EL (cell line): ENCODE measurements at places on chromosomes 4 and X.

DNA sequence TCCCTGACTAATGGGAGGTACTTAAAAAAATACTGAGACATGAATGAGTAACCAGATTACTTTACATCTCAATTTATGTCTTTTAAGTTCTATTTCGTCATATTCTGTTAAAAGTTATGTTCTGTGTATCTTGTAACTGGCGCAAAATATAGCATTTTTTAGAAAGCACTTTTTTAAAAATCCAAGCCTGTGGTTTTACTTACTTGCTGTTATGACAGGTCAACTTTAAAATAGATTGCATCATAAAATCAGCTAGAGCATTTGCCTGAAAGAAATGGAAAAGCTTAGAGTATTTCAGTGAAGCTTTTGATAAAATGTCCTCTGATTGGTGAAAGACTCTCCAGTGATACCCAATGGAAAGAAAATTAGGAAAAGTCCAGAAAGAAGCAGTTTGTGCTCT is 1892.3 kb upstream of the TENM3 start:
- no peak for DNase-seq

- no peak for DNase-seq
Observed at GRCh38 chr4:613126-613525, 12.2 kb upstream of the PDE6B start.

- no peak for DNase-seq
Observed at GRCh38 chr4:3134201-3134600, 59.7 kb downstream of the HTT start.

DNA sequence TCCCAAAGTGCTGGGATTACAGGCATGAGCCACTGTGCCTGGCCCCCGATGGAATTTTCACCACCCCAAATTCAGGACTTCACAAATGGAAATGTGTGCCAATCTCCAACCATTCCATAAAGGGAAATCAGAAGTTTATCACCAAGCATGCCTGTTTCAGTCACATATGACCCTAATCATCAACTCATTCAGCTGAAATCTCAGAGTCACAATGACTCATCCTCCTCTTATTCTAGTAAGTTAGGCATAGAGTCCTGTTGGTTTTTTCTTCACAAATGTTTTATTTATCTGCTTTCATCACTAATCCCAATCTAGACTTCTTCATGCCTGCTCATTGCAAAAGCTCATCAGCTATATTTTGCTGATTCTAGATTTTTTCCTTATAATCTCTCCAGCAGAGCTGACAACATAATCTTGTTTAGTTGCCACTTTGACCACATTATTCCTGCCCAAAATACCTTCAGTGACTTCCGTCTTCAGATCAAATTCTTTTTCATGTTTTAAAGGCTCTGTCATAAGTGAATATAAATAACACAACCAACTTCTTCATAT is 83.3 kb downstream of the SLC7A11 start:
- DNase-seq, result peak; percentile 81

DNA sequence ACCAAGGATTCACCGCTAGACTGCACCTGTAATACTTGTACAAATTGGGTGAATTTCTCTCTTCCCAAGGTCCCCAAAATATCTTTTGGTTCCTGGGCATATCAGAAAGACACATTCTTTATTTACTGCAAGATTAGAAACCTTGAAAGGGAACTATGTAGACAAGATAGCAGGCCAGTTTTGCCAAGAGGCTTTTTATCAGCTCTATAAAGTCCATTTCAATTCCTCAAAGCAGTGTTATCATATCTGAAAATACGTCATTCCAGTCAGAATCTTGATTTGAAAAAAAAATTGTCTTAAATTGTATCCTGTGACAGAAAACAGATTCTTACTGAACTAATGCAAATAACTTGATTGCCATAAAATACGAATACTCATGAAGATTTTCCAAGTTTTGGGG is 37.0 kb upstream of the NSG1 start:
- no peak for DNase-seq

DNA sequence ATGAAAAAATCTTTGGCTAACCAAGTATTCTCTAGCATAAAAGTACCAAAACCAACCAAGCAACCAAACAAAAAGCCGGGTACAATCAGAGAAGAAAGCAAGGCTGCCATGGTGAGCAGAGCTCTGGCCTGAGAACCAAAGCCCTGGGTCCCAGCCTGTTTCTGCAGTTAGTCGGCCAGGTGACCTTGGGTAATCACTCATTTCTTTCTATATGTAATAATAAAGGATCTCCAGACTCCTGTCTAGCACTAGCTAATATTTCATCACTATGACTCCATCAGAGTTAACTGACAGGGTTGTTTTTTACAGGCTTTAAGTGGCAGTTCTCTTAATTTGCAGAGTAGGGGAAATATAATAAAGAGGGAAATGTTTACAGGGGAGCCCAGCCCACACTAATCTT is 34.0 kb upstream of the RASGEF1B start:
- DNase-seq, result no peak

GRCh38 chr4:189765736-189766135 is 174.9 kb upstream of the FRG1 start:
- DNase-seq, result no peak

DNA sequence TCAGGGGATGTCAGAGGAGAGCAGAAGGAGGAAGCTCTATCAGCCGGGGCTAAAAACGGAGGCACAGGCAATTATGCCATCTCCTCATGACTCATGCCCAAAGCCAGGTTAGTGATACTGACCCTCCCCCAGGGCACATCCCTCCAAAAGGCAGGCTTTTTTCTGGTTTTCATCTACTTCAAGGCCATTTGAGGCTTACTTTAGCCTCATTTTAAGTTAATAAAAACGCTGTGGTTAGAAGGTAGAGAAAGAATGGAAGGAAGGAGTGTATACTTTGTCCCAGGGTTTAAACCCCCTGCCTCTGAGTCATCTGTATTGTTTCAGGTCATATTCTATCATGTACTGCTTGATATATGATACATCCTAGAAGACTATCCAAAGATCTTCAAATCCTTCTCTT is 89.7 kb upstream of the NDP start:
- peak; percentile 24 for DNase-seq

DNA sequence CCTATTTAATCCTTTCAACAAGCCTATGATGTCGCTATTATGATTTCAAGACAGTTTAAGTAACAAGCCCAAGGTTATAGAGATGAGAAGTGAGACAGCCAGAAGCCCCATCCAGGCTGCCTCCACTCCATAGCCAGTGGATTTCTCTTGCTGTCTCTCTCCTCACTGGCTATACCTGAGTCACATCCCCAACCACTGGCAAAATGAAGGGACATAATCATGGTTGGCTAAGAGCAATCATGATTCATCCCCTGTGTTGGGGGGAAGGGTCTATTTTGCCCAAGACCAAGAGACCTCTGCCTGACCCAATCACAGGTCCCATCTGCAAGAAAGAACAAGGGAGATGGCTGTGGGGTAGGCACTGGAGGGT is 334.9 kb upstream of the GATB start:
- DNase-seq, result no peak

- peak; percentile 41 for DNase-seq
Observed at GRCh38 chrX:103774070-103774642, 2.5 kb upstream of the PLP1 start.

GRCh38 chr4:165088366-165088765 is 24.3 kb downstream of the TMEM192 start:
- DNase-seq, result no peak

- DNase-seq, result no peak
Observed at GRCh38 chrX:50372966-50373365, 97.7 kb downstream of the DGKK start.

- DNase-seq, result no peak
Observed at GRCh38 chrX:30488092-30488491, 89.5 kb downstream of the TASL start.

- no peak for DNase-seq
Observed at GRCh38 chr4:113908829-113909228, 70.6 kb downstream of the ARSJ start.

DNA sequence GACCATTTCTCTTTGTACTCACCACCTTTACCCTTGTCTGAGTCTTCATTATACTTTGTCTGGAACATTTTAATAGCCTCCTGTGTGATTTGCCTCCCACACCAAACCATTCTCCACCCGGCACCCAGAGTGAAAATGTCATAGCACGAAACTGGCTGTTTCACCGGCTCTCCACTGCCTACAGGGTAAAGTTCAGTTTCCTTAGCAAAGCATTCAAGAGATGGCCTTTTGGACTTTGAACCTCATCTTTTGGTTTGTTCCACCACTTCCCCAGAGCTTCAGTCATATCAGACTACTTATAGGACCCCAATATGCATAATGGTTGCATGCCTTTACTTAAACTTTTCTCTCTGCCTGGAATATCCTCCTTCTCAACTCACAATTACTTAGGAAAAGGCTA is 38.3 kb downstream of the RAP2C start:
- DNase-seq, result no peak

DNA sequence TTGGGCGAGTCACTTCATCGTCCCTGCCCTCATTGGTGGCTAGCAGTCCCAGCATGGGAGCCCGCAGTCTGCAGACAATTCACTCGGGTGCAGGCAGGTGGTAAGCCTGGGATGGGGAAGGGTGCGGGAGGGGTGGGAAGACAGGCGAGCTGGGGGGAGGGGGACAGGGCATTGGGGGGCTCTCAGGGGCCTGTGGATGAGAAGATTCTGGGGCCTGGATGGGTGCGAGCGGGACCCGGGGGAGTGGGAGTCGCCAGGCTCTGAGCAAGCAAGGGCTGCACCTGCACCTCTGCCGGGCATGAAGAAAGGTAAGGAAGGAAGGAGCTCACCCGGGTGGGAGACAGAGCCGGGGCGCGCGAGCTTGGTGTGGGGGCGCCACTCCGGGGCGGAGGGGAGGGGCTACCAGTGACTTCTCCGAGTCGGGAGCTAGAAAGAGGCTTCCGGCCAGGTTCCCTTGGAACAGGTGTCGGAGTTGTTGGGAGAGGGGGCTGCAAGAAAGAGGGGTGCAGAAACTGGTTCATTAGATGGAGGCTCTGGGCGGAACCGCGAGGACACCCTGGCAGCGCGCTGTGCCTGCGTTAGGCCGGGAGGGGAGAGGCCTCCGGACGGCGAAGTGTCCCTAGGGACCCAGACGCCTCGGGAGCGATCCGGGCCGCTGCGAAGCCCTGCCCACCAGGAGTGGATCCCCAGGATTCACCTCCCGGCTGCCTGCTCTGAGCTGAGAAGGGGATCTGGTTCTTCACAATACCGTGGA is 103.4 kb upstream of the PDLIM3 start:
- DNase-seq, result peak; percentile 2

DNA sequence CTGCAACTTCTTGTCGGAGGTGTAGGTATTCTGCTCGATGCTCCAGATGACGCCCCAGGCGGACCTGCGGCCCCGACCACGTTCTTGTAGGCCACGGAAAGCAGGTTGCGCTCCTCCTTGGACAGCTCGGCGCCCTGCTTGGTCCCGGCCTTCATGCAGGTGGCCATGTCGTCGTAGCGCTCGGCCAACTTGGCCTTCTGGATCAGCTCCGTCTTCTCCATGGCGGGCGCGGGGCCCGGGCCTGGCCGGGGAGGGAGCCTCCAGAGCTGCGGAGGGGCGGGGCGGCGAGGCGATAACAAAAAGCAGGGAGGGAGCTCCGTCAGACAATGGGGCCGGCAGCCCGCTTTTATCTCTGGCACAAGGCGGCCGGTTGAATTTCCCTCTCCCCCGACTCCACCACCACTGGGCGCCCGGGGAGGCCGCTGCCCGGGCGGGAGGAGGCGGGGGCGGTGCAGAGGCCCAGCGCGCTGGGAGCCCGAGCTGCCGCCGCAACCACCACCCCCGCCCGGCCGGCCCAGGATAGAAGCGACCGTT is 28.3 kb upstream of the DRP2 start:
- DNase-seq, result no peak

DNA sequence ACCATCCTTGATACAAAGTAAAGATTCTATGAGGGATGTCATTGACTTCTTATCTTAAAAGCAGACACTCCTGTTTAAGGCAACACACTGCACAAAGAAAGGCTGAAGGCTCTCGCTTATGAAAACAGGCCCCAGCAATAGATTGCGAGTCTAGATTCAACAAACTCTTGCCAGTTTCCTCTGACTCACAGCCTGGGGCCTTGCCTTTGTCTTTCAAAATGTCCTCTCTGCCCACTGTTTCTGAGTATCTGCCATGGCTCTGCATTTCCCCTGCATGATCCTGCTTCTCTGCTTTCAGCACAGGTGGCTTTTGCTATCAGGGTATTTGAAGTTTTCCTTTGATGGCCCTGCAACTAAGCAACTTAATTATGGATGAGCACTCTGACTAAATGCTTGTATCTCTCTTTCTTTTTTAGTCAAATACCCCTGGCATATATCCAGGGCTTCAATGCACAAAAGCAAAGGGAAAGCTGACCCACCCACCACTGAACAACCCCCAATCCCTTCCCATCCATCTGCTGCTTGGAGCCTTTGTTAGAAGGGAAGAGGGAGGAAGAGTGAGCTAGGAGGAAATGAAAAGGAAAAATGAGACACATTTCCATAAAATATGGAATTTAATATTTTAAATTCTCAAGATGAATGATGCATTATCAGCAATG is 32.2 kb downstream of the NDP start:
- peak; percentile 5 for DNase-seq

DNA sequence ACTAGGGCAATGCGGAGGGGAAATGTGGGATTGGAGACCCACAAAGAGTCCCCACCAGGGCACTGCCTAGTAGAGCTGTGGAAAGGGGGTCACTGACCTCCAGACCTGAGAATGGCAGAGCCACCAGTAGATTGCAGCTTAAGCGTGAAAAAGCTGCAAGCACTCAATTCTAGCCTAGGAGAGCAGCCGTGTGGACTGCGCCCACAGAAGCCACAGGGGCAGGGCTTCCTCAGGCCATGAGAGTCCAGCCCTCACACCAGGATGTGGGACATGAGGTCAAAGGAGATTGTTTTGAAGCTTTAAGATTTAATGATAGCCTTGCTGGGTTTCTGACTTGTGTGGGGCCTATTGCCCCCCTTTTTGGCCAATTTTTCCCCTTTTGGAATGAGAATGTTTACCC is 379.0 kb downstream of the INPP4B start:
- DNase-seq, result no peak

DNA sequence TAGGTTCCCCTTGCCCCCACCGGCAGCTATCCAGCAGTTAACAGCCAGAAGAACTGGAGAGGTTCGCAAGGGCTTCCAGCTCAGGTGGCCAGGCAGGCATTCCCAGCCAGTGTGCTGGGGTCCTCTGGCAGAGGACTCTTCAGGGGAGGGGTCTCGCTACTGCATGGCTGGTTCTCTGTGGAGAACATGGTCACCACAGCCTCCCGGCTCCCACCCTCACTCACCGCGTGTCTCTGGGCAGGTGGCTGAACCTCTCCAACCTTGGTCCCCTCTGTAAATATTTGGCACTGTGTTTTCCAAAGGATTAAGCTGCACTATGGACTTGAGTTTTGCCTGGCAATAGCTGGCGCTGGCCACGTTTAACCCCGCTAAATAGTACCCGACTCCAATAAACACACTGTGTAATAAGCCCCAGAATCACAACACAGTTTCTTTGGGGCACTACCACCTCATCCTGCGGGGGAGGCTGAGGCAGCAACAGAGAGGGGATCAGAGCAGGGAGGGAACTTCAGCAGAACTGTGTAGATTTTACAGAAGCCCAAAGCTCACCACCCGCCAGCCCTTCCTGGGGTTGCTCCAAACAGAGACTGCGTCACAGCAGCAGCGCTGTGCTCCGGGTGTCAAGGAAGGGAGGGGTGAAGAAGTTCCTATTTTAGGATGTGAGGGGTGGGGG is 15.2 kb downstream of the BCOR start:
- no peak for DNase-seq
